ENCODE measurements at places on chromosomes 7 and 10.

DNA sequence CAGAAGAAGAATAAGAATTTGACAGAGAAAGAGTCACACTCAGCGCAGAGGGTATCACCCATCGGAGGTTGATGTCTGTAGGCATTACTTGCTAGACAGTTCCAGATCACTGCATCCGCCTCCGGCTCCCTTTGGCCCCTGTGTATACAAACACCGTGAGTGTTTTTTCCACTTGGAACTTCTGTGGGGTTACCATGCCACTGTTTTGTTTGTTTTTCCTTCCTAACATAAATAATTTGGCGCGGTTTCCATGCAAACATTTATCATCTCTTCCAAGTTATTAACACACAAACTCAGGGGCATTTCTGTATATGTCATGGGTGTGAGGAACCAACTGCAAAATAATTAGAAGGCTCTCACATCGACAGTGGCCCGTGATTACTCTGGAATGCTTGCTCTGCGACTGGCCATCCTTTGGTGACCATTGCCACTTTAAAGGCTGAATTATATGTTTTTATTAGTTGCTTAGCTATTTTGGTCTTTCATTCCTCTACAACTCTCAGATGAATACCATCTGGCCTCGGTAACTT is 612.2 kb upstream of the MKI67 start:
- no peak for DNase-seq

GRCh38 chr7:139071680-139072079 is 35.8 kb upstream of the ZC3HAV1L start:
- DNase-seq, result no peak

DNA sequence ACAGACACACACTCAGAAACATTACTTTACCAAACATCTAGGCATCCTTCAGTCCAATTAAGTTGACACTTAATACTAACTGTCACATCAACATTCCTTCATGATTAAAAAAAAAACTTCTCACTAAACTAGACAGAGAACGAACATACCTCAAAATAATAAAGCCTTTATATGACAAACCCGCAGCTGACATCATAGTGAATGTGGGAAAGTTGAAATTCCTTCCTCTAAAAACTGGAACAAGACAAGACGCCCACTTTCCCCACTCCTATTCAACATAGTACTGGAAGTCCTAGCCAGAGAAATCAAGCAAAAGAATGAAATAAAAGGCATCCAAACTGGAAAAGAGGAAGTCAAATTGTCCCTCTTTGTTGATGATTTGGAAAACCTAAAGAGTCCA is 96.9 kb upstream of the PPP1R9A start:
- DNase-seq, result no peak

- DNase-seq, result no peak
Observed at GRCh38 chr10:99172950-99173349, 62.7 kb downstream of the HPSE2 start.

DNA sequence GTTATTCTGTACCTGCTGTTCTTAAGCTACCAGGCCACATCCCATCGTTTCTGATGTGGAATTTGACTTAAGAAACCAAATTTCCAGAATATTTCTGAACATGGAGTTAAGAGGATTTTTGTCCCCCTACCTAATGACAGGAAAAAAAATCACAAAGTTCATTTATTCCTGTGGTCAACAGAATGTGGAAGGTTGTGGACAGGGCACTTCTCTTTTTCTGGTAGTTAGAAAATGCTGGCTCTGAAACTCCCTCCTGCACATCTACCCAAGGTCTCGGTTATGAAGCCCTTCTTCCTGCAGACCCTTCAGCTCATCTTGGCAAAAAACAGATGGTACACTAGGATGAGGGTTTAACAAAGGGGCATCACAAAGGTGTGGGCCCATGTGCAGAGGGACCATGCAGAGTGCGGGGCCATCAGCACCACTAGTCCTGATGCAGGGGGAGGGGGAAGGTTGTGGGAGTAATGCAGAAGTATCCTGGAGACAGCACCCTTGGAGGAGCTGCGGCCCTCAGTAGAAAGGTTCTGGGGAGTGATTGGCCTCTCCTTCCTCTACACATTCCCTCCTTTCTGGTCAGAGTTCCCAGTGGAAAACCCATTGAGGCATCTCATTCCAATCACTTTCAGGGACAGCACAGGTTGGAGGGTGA is 9.8 kb downstream of the ALOX5 start:
- no peak for DNase-seq

All from activated T-cell treated with anti-CD3 and anti-CD28 coated beads, Interleukin-2, amount 50 U/mL, for 4 hours (primary cell).